ENCODE measurements at places on chromosomes 4 and X.

GRCh38 chr4:101528526-101528925 is 181.2 kb upstream of the PPP3CA start:
- no peak for DNase-seq

GRCh38 chr4:6673660-6674499 is 19.8 kb upstream of the S100P start:
- DNase-seq, result peak; percentile 94

DNA sequence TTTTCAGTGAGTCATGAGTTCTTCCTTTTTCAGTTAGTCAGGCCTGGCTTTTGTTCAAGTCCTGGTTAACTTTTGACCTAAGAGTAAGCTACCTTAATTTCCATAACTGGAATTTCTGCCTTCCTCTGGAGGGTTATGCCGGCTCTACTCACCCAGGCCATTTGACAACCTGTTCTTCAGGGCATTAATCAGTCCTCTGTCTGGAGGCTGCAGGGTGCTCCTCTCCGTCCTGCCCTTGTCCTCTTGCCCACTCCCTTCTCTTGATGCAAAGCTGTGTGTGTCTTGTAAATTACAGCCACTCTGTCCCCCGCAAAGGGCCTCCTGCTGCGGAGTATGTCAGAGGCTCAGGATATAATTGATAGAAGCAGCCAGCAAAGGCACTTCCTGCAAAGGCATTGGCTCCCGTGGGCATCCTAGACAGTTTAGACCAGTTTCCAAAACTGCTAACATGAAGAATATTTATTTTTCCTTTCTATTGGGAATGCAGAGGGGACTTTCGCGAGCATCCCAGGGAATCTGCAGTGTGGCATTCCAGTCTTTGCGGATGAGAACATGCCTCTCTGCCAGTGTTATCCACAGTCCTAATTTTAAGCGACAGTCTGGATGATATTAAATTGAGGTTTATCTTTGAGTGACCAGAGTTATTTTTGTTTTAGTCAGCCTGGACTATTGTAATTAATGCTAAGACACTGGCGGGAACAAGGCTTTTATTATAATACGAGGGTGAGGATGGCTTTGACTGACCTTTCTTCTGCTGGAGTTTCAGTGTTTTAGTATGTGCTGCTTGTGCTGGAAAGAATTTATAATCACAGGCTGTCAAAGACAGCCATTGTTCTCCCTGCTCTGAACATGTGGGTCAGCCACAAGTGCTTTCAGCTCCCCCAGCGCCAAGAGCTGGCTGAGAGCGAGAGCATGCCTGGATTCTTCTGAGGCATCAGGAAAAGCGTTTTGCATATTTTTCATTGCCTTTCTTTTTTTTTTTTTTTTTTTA is 74.2 kb downstream of the LIMCH1 start:
- DNase-seq, result peak; percentile 87

DNA sequence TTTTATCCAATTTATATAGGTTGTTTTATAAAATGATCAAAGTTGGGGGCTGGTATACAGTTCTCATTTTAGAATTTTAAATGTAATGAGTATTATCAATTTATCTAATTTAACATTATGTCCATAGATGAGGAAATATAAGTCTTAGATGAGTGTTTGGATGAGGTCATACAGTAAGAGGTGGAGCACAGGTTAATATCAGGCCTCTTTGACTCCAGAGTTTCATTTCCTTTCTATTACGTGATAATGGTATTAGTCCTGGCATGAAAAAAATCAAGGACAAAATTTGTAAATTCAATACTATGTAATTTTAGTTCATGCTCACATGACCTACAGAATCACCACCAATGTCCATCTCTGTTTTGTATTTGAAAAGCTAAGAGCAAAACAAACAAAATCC is 269.8 kb downstream of the FSTL5 start:
- no peak for DNase-seq

DNA sequence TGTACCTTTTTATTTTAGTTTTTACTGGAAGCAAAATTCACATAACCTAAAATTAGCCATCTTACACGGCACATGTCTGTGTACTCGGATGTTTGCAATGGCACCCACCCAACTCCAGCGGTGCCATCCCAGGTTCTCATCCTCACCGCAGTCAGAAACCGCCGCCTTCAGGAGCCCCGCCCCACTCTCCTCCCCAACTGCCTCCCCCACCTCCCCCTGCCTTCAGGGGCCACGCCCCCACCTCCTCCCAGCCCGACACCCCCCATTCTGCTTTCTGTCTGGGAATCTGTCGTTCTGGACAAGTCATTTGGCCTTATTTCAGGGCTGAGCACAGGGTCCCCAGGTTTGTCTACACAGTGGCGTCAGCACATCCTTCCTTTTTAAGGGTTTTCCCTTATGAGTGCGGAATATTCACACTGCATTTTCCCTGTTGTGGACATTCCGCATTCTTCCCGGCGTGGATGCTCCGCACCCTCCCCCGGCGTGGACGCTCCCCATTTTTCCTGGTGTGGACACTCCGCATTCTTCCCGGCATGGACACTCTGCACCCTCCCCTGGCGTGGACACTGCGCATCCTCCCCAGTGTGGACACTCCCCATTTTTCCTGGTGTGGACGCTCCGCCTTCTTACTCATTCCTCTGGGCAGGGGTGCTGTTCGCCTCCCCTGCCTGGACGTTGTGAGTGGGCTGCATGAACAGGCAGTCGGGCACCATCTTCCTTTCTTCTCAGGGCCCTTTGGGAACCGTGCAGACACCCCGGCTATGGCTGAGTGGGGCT is 135.4 kb upstream of the NKX1-1 start:
- peak; percentile 60 for DNase-seq

DNA sequence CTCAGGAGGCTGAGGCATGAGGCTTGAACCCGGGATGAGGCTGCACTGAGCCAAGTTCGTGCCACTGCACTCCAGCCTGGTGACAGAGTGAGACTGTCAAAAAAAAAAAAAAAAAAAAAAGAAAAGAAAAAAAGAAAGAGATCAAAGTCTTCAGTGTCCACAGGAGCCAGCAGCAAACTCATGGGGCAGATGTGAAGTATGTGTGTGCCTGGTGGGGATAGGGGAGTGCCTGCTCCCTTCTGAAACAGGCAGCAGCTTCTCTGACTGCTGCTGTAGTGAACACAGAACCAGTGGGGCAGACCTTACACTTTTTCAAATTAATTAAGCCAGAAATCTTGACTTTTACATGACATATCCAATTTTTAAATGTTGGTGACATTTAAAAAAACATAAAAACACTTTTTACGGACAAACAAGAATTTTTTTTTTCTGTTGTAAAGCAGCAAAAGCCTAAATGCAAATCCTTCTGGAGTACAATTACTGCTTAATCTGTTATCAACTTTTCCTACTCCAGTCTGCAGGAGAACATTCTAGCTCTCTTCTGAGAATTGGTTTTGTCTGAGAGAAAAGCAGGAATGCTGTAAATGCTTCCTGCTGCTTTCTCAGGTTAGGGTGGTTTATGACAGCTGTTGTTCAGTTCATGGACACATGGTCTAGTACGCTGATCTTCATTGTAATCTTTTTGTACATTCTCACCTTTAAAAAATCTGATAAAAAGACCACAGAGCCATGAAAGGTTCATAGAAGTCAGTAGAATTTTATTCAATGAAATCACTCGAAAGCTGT is 311.1 kb downstream of the CAMK2D start:
- DNase-seq, result no peak

DNA sequence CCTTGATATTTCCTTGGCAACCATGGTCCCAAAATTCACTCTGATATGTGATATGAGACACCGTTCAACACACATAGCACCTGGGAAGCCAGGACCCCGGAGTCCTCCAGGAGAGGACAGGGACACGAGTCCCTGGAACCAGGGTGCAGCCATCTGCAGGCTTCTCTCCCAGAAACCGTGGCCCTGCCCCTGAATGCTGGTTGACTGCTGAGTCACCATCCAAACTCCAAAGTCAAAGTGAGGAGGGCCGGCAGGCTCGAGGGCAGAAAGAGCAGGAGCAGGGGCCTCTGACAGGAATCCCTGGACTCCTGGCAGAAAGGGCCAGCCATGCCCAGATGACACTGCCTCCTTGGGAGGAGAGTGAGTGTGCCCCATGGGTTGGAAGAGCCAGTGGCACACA is 6.9 kb upstream of the PNMA6A start:
- no peak for DNase-seq

GRCh38 chr4:137432446-137433311 is 99.6 kb downstream of the PCDH18 start:
- DNase-seq, result no peak

DNA sequence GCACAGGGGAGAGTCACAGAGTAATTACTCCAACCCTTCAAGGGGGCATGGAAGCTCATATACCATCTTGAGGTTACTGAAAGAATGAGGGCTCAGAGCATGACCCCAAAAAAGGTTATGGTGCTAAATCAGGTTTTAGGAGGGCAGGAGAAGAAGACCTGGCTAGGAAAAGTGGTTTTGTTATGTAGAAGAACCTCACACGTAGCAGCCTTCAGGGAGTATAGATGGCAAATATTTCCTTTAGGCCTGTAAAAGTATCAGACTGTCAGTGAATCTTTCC is 102.0 kb upstream of the PDE5A start:
- DNase-seq, result no peak

- no peak for DNase-seq
Measured at GRCh38 chrX:20973038-20973437, 401.2 kb upstream of the CNKSR2 start.

GRCh38 chr4:174517502-174518445 is 4.5 kb downstream of the HPGD start:
- DNase-seq, result no peak

DNA sequence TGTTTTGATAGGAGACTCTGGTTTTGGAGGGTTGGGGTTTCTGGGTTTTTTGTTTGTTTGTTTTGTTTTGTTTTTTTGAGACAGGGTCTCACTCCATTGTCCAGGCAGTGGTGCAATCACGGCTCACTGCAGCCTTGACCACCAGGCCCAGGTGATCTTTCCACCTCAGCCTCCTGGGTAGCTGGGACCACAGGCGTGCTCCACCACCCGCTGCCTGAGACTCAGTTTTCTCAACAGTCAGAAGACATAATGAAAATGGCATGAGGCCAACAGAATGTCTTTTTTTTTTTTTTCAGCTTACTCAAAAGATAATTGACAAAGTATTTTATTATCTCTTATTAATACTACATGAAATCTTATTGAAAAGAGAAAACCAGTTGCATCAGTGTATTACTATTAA is 32.4 kb downstream of the TNIP2 start:
- no peak for DNase-seq

GRCh38 chrX:69808375-69808774 is 192.5 kb downstream of the EDA start:
- no peak for DNase-seq

GRCh38 chrX:109351557-109351956 is 130.3 kb downstream of the GUCY2F start:
- no peak for DNase-seq

DNA sequence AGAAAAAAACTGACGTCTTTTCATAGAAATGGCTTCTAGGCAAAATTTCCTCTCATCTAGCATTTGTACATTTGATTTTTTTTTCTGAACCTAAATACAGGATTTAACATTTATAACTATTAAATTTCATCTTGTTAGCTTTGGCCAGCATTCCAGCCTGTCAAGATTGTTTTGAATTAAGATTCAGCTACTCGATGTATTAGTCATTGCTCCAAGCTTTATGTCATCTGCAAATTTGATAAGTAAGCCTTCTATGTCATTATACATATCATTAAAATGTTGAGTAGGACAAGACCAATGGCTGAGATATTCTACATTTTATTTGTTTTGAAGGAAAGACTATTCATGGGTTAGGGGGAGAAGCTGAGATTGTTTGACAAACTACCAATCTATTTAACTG is 46.7 kb downstream of the DDX53 start:
- no peak for DNase-seq

DNA sequence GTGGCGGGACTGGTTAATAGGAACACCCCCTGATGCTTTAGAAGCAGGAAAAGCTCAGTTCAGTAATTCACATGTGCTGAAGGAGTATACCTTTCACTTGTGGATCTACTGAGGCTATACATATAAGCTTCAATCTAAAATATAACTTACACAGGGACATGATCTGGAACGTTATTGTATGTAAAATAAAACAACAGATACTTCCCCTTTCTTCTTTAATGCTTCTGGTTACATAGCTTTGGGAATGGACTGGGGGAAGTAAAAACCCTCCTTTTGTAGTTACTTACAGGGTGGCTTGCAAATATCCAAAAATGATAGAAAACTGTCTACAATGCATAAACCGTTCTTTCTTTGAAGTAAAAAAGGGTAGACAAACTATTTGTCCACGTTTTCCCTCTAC is 1.9 kb downstream of the FGG start:
- DNase-seq, result no peak

- no peak for DNase-seq
Measured at GRCh38 chr4:61716426-61716825, 516.3 kb downstream of the ADGRL3 start.

GRCh38 chr4:110926841-110927400 is 304.0 kb upstream of the PITX2 start:
- DNase-seq, result no peak

- DNase-seq, result no peak
Measured at GRCh38 chrX:152847281-152847680, 16.4 kb downstream of the NSDHL start.

DNA sequence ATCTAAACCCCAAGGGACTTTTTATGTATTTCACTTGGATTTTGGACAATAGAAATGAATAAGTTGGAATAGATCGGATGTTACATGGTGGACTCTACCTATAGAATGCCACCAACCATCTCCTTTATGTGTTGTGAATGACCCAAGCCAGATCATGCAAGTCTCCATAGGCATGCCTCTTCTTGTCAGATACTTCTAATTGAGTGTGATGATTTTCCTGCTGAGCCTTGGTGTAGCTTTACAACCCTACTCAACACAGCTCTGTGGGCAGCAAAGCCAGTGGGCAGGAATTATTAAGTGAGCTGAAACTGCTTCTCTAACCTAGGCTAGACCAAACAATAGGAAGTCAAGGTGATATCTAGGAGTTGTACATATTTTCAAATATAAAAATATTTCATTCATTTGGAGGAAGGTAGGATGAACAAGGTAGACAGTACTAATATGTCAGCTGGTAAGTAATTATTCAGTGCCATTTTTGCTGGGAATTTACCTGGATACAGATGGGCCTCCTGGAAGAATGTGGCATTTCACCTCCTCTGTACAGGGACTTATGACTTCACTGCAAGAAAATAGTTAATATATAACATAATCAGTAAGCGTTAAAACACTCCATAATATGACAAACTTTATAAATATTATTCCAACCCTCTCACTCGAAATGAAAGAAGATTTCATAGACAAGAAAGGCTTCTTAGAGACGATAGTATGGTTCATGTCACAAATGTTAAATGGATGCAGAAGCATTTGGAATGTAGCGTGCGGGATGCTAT is 298.0 kb upstream of the FAT1 start:
- DNase-seq, result no peak

DNA sequence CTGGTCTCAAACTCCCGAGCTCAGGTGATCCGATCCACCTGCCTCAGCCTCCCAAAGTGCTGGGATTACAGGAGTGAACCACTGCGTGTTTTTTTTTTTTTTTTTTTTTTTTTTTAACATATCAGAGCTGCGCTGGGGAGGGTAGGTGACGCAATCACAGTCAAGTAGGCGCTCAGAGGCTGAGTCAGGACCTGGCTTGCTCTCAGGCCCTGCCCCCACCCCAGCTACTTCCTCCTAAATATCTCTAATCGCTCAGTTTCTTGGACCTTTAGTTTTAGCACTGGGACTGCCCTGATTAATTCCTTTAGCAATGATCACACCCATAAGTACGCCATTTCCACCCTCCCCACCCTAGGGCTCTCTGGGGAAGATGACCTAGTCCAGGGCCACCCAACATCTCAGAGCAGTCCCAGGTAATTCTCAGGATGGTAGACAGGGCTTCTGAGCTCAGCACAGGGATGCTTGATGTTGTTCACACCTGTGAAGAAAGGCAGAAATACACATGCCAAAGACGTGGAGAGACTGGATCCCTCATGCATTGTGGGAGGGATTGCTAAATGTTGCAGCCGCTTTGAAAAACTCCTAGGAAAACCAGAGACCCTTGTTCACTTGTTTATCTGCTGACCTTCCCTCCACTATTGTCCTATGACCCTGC is 50.2 kb downstream of the DDX3X start:
- DNase-seq, result no peak
